ENCODE measurements at places on chromosomes 4 and X. TPM values are rescaled to one million over a fixed set of nuclear protein-coding genes. Genes with fewer than 3 reads are reported as not detected.

The CXorf58 gene
- total RNA-seq, result 0.18 TPM

The CXCL6 gene
- total RNA-seq, result not detected

The PNCK gene
- total RNA-seq, result not detected

The TMEM150C gene
- 0.53 TPM for total RNA-seq

The CSN1S1 gene
- not detected for total RNA-seq

The CLCN4 gene
- 3.6 TPM for total RNA-seq

The TGIF2LX gene
- total RNA-seq, result not detected

The EGF gene
- 1.3 TPM for total RNA-seq

The TACR3 gene
- total RNA-seq, result not detected

The PAGE2 gene
- total RNA-seq, result not detected

The CFAP47 gene
- total RNA-seq, result not detected

The IL3RA gene
- 0.95 TPM for total RNA-seq

The FAM47B gene
- total RNA-seq, result not detected

The GLUD2 gene
- total RNA-seq, result 2.4 TPM

The NHS gene
- total RNA-seq, result 4.3 TPM

The NRK gene
- not detected for total RNA-seq

The TCP11X2 gene
- total RNA-seq, result not detected

The CLTRN gene
- total RNA-seq, result 0.97 TPM

The NUDT11 gene
- total RNA-seq, result 2.8 TPM

The S100P gene
- total RNA-seq, result 55.6 TPM

The ZCCHC18 gene
- 0.29 TPM for total RNA-seq

The RAB40A gene
- not detected for total RNA-seq

The IL2 gene
- not detected for total RNA-seq

The SLIT2 gene
- not detected for total RNA-seq

The GNRHR gene
- not detected for total RNA-seq

The TREX2 gene
- total RNA-seq, result 1.7 TPM

The ADRA2C gene
- total RNA-seq, result 5.9 TPM

The VMA21 gene
- total RNA-seq, result 27.1 TPM

The XAGE2 gene
- total RNA-seq, result not detected

The BGN gene
- total RNA-seq, result 0.20 TPM

The MAGEB16 gene
- not detected for total RNA-seq

The VEGFC gene
- total RNA-seq, result 11.2 TPM

The TASL gene
- not detected for total RNA-seq

The MAGEA6 gene
- 13.1 TPM for total RNA-seq

The SLC6A14 gene
- total RNA-seq, result not detected

The GLRA2 gene
- not detected for total RNA-seq

The ZMAT1 gene
- total RNA-seq, result not detected

The NXF2 gene
- total RNA-seq, result not detected

The TBC1D19 gene
- 4.1 TPM for total RNA-seq

The YTHDC1 gene
- total RNA-seq, result 39.8 TPM

The SMIM10L2A gene
- 0.16 TPM for total RNA-seq

Measured in A549 treated with ZK216348 at 1 μM for 4 hours (cell line).